ENCODE measurements at places on chromosomes 12 and 14.

DNA sequence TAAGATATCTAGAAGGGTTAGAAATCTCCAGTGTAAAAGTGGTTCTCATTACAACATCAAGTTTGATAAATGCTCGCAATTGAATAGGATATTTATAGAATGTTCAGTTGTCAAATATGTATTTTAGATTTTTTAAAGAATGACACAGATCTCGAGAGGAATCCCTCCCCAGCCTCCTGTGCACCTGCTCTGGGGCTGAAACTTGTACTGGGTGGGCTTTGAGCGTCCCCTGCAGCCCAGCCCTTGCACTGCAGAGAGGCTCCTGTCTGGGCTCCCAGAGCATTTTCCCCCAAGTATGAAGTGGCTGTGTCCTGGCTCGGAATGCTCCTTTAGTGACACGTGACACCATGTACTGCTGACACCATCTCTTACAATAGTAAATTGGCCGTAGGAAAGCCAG lies 499.6 kb downstream of the TMEM121 start:
- no peak for DNase-seq

DNA sequence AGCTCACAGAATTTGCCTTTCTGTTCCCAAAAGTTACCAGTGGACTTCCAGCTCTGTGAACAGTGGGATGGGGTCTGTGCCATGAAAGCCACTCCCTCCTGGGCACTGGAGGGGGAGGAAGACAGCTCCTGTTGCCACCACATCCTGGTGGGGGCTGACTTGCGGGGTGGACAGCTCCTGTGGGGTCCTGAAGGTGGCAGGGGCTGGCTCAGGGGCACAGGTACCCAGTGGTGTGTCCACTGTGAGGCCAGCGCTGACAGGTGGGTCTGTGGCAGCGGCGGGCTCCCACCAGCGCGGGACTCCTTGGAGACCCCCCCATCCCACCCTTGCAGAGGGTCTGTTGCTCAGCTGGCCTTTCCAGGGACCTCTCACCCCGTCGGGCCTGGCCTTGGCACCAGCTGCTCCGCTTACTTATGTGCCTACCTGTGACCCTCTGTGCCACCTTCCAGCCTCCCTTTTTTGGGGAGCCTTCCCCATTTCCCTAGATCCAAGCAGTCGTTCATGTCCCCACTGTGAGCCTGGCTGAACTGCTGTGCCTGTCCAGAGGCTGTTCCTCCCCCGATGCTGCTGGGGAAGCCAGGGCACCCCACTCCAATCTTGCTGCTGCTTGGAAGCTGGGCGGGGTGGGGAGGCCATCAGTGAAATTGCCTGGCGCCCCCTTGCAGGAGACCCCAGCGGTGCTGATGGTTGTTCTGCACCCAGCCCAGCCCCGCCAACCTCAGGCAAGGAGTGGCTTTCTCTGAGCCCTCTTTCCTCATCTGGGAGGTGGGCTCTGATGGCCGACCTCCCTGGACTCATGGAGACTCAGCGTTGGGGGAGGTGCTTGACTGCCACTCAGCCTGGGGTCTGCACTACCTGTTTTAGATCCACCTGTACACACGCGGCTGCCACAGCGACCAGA lies 2.2 kb downstream of the TEDC1 start:
- no peak for DNase-seq

DNA sequence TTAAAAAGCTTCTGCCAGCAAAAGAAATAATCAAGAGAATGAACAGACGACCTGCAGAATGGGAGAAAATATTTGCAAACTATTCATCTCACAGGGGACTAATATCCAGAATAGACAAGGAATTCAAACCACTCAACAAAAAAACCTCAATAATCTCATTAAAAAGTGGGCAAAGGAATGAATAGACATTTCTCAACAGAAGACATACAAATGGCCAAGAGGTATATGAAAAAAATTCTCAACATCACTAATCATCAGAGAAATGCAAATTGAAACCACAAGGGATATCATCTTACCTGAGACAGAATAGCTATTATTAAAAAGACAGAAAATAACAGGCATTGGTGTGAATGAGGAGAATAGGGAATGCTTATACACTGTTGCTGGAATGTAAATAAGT lies 270.0 kb downstream of the DACT1 start:
- no peak for DNase-seq

- DNase-seq: no peak
These were observed 250.8 kb upstream of the LRFN5 start for GRCh38 chr14:41355866-41356265.

DNA sequence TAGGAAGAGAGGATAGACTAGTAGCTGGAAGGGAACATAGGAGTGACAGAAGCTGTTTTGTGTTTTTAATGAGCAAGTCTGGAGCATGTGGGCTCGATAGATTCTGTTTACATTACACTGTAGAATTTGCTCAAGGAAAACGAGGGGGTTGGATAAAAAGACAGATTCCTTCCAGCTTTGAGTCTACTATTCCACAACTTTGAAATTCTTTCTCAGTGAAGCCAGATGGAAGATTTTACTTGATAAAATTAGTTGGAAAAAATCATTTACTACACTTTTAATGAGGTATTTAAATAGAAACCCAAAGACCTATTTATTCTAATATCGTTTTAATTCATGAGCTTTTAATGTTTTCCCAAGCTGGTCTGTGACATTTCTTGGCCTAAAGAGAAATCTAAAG lies 19.5 kb upstream of the EPS8 start:
- no peak for DNase-seq
